ENCODE measurements at places on chromosomes 6 and 20. TPM values are rescaled to one million over a fixed set of nuclear protein-coding genes. Genes with fewer than 3 reads are reported as not detected.

SMIM26 gene
- 96.4 TPM for total RNA-seq

ABT1 gene
- total RNA-seq, result 15.9 TPM

DEFB124 gene
- total RNA-seq, result not detected

ERVFRD-1 gene
- not detected for total RNA-seq

SERINC1 gene
- total RNA-seq, result 399 TPM

SLC17A1 gene
- total RNA-seq, result not detected

PSMA7 gene
- 244 TPM for total RNA-seq

RPRD1B gene
- total RNA-seq, result 17.2 TPM

KIF13A gene
- 56.2 TPM for total RNA-seq

DNAH8 gene
- total RNA-seq, result under 0.01 TPM

RIMS4 gene
- total RNA-seq, result not detected

Data from regular cardiac myocyte (primary cell).